Activated CD4-positive, alpha-beta T cell treated with anti-CD3 and anti-CD28 coated beads, Interleukin-2, amount 50 U/mL, for 4 hours (primary cell): ENCODE measurements at places on chromosomes 12 and 14.

GRCh38 chr12:105175397-105175990 is 60.5 kb downstream of the APPL2 start:
- DNase-seq: no peak

GRCh38 chr12:3195337-3195736 is 118.2 kb downstream of the TSPAN9 start:
- no peak for DNase-seq

- no peak for DNase-seq
Measured at GRCh38 chr12:54338698-54339296, 13.9 kb downstream of the COPZ1 start.

DNA sequence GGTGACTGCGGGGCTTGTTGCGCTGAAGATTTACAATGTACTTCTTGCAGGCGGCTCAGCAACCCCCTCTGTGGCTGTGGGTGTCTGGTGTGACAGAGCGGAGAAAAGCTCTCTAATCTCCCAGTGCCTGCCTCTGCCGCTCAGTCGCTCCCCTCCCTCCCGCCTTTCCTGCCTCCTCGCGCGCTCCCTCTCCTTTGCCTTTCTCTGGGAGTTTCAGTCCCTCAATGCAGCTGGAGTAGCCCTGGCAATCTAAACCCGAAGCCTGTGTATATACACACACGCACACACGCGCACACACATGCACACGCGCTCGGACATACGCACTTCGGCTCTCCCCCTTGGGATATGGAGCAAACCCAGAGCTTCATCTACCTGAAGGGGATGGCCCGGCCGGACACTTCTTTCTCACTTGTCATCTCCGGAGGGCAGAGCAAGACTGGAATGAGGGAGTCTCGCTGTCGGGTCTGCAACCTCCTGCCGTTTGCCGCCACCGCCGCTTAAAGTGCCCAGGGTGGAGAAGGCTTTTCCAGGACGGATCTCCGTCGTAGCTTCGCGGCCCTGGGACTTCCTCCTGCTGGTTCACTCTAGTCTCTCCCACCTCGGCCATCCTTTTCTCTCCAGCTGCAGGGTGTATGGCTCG is 599 bp upstream of the TRHDE start:
- no peak for DNase-seq

DNA sequence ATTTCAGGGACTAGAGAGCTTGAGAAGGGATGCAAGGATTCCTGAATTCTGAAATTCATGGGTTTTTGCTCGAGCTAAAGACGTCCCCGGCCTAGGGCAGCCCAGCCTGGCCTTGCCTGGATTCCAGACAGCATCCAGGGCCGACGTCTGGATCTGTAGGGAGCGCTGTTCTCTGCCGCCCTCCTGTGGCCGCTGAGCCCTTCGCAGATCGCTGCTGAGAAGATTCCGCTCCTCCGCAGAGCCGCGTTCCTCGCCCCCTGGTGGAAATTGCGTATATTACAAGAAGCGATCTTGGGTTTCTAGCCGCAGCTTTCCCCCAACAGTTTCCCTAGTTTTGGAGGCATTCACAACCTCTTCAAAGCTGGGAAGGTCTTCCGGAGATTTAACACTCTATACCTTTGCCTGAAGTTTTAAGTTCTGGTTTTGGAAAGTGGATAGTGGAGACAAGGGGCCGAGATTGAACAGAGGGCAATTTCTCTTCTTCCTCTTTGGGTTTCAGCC is 5.1 kb downstream of the CISTR start:
- DNase-seq: peak; percentile 82

GRCh38 chr14:42370056-42370455 is 763.4 kb downstream of the LRFN5 start:
- no peak for DNase-seq

DNA sequence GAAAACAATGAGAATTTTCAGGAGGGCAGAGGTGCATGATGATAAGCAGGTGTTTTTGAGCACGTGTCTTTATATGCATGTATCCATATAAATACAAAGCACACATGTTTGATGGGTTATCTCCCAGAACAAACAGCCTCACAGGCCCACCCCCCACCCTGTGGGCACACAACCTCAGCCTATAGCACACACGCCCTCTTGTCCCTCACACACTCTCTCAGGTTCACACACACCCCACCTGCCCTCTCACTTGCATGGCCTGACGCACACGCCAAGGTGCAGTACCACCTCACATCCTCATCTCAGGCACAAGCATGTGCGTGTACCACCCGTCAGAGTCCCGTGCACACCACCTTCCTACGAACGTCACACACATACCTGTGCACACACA is 8.6 kb upstream of the KRT8 start:
- no peak for DNase-seq

DNA sequence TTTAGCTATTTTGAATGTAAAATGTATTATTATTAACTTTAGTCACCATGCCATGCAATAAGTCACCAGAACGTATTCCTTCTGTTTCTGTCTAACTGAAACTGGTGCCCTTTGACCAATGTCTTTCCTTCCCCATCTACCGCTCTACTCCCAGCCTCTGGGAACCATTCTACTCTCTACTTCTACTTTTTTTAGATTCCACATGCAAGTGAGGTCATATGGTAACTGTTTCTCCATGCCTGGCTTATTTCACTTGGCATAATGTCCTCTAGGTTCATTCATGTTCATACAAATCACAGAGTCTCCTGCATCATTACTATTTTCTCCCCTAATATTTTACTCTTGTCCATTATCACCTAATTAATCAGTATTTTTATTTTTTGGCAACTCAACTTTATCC is 160.1 kb downstream of the TMX1 start:
- no peak for DNase-seq

DNA sequence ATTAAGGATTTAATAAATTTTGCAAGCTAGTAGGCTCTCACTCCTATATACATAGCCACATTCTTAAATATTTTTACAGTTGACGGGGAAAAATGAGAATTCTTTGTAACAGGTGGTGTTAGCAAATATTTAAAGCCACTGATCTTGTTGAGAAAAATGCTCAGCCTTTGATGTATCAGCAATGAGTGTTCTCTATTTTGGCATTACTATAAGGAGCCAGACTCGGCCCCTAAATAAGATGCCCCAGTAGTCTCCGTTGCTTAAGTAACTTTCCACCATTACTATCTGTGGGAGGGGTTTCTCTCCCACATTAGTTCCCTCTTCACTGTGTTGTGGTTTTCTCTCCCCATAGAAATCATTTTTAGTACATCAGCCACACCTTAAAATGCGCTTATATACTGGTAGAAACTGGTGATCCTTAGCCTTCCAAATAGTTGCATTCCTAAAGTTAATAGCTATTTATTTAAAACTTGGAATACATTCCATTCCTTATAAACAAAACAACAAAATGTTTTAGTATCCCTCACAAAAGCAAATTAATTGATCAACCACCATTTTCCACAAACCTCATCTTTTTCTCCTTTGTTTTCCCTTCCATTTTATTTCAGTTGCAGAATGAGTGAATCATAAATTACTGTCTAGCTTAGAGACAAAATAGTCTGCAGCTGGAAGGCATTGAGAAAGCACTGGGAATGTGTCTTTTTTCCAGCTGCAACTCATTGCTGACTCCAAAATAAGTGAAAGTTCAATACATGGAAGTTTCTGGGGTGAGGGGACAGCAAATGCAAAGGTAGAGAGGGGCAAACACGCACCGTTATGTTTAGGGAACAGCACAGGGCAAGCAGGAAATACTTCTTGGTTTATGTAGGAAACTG is 84.7 kb upstream of the FERMT2 start:
- DNase-seq: no peak

- DNase-seq: no peak
Measured at GRCh38 chr14:96267336-96267735, 11.3 kb downstream of the BDKRB1 start.

- no peak for DNase-seq
Measured at GRCh38 chr12:98645572-98646067, 530 bp downstream of the APAF1 start.

- no peak for DNase-seq
Measured at GRCh38 chr12:121980191-121980891, 41.3 kb upstream of the BCL7A start.
